ENCODE measurements at places on chromosomes 13 and 19. TPM values are rescaled to one million over a fixed set of nuclear protein-coding genes. Genes with fewer than 3 reads are reported as not detected.

Gene FAAP24
- 2.4 TPM for total RNA-seq

Gene HIPK4
- total RNA-seq = not detected

Gene ATXN8OS
- not detected for total RNA-seq

Gene SLC5A5
- total RNA-seq = not detected

Gene NXNL1
- total RNA-seq = not detected

Gene TMEM221
- total RNA-seq = 0.13 TPM

Gene NCCRP1
- total RNA-seq = not detected

Gene TMEM38A
- 0.65 TPM for total RNA-seq

Gene SLC6A16
- total RNA-seq = under 0.01 TPM

Gene ZNF442
- 0.25 TPM for total RNA-seq

Gene RXFP2
- total RNA-seq = not detected

Gene EBI3
- 2.3 TPM for total RNA-seq

Gene CRLF1
- 0.65 TPM for total RNA-seq

Gene ILF3
- total RNA-seq = 108 TPM

Gene ADAMTS10
- total RNA-seq = 5.5 TPM

Gene CPT1C
- 4.4 TPM for total RNA-seq

Gene ZNF556
- total RNA-seq = not detected

Gene SUGP2
- 24.6 TPM for total RNA-seq

Gene POU4F1
- not detected for total RNA-seq

Gene PRR12
- 15.8 TPM for total RNA-seq

Gene VSTM1
- not detected for total RNA-seq
